ENCODE measurements at places on chromosomes 1 and 21.
A peak's percentile ranks its signal among the peaks of the same experiment; 100 is the strongest.

- DNase-seq = no peak
These were observed 868.5 kb downstream of the BRINP3 start for GRCh38 chr1:189609167-189609566.

GRCh38 chr1:21669258-21670058 lies at the start of gene RAP1GAP:
TSS of gene RAP1GAP (minus strand) at chr1:21669357. CDS start at chr1:21620032, 49,325 bp downstream.
- no peak for DNase-seq

DNA sequence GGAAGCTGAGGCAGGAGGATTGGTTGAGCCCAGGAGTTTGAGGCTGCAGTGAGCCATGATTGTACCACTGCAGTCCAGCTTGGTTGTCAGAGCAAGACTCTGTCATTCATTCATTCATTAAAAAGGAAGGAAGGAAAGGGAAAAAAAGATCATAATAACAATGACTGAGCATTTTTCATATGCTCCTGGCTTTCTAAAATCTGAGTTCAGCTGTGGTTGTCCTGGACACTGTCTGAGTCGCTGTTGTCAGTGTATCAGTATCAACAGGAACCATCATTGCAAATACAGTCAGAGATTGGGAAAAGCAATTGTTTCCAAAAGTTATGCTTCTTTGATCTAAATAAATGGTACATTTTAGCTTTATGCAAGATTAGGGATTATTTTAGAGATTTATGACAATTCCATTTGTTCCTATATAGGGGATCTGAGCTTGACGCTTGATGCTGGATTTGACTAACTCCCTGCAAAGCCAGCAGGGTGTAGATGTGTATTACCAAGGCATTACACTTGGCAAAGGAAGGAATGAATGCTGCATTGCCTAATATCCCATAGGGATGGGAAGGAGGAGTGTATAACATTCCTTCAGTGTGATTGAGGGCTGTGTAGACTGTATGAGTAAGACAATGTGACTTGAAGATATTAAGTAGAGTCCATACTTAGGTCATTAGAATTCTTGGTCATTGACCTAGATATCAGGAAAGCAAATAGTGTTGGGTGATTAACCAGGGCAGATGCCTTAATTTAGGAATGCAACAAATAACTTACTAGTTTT lies 100.2 kb downstream of the DISP1 start:
- DNase-seq = peak; percentile 88

DNA sequence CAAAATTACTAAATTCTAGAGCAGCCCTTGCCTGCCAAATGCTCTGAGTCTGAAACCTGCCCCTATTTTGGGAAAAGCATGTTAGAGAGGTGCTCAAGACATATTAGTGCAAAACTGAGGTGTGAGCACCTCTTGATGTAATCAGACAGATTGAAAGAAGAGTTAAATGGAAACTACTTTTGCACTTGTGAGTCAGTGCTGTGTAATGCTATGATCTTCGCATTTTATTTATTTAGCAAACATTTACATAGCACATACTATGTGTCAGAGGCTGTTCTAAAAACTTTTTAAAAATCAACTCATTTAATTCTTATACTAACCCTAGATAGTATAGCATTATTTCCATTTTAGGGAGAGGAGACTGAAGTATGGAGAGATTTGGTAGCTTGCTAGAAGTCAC lies 138.1 kb downstream of the ELAVL4 start:
- DNase-seq = no peak

- no peak for DNase-seq
These were observed 154.7 kb downstream of the CACNA1E start for GRCh38 chr1:181637998-181638397.

- DNase-seq = no peak
These were observed 261.3 kb upstream of the CHRM3 start for GRCh38 chr1:239125027-239125426.

DNA sequence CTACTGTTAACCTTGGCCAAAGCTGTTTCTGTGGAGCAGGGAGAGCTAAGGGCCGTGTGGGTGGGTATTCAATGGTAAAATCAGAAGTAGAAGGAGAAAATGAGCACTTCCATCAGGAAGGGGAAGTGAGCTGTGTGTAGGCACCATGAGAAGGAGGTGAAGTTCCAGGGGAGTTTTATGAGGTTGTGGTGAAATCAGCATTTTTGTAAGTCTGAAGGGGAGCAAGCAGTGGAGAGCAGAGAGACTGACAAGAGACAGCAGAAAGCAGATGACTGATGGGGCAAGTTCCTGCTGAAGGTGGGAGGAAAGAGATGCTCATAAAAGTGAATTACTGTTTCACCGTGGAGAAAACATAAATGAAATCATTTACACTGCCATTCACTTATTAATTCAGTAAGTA lies 2.7 kb upstream of the GPR88 start:
- no peak for DNase-seq

- DNase-seq = no peak
These were observed 29.6 kb downstream of the RIMS3 start for GRCh38 chr1:40635763-40636500.

DNA sequence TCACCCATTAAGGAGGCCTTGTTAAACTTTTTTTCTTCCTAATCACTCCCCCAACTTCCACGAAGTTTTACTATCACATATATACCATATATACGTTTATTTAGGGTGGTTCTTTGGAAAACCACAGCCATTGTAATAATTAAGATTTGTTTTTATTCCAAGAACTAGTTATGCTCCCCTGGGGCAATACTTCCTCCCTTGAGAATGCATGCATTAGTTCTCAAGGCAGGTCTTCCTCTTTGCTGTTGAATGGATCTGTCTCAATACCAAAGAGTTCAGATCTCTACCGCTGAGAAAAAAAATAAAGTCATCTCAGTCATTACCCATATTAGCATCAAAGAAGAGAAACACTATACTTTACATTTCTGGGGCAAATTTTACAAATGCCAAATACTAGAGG lies 567.7 kb upstream of the RGS18 start:
- no peak for DNase-seq

GRCh38 chr1:77405186-77405585 lies 123.4 kb downstream of the AK5 start:
- no peak for DNase-seq

- DNase-seq = no peak
These were observed 14.6 kb downstream of the AJAP1 start for GRCh38 chr1:4668743-4669700.

DNA sequence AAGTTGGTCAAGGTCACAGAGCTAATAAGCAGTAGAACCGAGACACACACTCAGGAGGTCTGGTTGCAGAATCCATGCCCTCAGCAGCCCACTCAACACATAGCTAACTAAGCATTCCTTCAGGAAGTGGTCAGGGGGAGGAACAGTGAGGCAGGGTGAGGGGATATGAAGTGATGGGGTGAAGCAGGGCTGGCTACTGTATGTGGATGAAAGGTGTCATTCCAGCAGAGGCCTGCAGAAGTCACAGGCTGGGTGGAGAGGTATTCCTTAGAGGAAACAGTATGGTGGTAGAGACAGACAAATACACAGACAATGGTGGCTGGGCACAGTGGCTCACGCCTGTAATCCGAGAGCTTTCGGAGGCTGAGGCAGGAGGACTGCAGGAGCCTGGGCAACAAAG lies 14.1 kb downstream of the TMCO4 start:
- DNase-seq = no peak
